ENCODE measurements at places on chromosomes 2 and 18.

GRCh38 chr2:181678861-181679543, 1.3 kb downstream of the NEUROD1 start:
- DNase-seq: no peak

DNA sequence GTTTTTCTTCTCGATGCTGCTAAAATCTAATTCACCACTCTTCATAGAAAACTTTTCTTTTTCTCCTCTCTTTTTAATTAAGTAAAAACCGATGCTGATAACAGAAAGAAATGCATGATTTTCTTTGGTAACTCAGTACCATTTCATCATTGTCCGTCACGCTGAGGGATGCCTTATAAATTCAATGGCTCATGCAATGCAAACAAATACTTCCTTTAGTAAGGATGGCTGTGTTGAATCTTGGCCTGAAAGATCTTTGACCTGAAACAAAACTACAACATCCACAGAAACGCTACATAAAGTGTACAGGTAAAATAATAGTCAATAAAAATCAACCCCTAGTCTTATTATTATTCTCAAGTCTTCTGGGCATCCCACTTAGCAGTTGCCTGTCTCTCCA, 261.4 kb downstream of the SLC8A1 start:
- DNase-seq: no peak

DNA sequence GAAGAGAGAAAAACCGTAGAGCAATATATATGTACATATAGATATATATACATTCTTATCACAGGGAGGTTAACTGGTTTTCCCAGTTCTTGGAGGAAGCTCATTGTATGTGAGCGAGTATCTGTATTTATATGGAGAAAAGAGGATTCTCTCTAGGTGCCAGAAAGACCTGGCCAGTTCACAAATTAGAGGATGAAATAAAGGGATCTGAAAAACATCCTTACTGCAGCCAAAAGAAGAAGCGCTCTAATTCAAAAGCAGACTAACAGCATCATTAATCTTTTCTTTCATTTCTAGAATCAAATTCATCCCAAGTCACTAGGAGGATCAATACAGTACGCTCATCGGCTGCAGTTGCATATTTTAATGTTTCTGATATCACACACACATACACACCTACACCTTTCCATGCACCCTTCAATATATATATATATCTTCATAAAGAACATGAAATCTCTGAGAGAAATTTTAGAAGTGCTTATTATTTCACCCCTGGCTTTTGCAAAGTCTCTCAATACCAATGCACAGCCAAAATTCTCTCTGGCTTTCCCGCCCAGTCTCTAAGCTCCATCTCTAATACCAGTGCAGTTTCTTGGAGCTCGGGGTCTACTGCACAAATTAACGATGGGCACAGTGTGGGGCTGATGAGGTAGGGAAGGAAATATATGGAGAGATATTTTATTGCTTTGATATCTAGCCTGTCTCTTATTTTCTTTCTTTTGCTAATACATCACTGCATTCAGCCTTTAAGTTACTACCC, 731 bp downstream of the NRXN1 start:
- DNase-seq: no peak

DNA sequence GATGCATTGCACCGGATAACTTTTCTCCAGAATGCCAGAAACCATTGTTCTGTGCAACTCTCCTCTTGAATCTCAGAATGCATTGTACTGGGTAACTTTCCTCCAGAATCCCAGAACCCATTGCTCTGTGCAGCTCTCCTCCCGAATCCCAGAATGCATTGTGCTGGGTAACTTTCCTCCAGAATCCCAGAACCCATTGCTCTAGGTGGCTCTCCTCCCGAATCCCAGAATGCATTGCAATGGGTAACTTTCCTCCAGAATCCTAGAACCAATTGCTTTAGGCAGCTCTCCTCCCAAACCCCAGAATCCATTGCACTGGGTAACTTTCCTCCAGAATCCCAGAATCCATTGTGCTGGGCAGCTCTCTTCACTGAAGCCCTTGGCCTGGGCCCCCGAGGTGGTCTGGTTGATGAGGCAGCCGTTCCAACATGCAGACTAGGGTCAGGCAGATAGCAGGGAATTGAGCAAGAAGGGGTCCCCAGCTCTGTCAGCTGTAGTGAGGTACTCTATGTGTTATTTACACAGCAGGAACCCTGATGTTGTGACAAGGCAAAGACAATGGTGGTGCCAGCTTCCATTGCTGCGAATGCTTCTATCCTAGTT, 9.4 kb downstream of the FOSL2 start:
- no peak for DNase-seq

DNA sequence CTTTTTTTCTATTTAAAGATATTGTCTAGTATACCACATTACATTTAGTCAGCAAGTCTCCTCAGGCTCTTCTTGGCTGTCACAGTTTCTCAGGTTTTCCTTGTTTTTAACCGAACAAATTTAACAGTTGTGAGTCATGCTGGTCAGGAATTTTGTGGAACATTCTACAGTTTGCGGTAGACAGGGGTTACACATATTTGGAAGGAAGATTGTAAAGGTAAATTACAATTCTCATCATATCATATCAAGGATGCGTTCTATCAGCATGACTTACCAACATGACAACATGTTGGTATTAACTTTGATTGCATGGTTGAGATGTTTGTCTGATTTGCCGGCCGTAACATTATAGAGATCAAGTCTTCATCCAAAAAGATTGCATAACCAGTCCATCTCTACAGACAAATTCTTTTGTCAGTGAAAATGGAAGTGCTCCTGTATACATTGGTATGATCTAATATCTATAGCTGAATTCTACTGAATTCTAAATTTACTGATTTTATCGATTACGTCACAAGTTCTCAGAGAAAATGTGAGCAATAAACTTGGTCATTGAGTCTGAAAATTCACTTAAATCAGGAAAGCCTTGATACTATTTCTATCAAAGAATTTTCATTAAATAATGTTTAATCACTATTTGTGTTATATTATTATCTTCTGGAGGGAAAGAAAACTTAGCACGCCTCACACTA, 664.4 kb upstream of the SLC8A1 start:
- DNase-seq: no peak

GRCh38 chr2:230875347-230876315, 10.9 kb downstream of the ITM2C start:
- no peak for DNase-seq

DNA sequence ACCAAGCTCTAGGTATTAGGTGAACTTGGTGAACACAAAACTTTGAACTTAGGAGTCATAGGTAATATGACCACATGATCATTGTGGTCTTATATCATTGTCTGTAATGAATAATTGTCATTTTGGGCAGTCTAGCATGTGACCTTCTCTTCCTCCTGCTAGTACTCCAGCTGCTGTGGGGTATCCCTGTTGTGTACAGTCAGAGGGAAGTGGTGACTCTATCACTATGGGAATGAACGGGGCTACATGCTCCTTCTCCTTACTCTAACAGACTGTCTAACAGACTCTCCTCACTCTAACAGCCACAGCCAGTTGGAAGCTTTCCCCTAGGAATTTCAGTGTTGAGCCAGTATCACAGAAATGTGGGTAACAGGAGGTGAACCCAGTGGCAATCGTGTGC, 68.2 kb upstream of the NEDD4L start:
- DNase-seq: no peak

GRCh38 chr18:62033207-62033606, 140.4 kb upstream of the RNF152 start:
- DNase-seq: peak; percentile 31

- no peak for DNase-seq
Measured at GRCh38 chr2:200943527-200944105, 19.8 kb downstream of the ORC2 start.

DNA sequence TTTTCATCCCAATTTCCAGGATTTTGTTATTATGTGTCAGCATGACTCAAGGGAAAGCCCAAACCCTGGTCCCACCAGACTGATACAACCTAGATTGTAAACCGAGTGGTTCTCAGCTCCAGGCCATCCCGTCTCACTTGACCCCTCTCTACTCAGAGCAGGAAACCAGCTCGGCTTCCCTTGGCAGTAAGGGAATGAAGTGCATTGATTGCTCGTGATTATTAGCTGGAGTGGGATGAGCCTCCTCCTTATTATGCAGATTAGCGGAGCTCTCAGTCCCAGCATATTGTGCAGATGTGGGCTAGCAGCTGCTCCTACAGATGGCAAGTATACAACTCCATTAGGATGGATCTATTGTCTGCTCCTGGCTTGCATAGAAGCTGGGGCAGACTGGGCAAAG, 167.6 kb downstream of the LNPK start:
- DNase-seq: no peak

- no peak for DNase-seq
Measured at GRCh38 chr2:200496696-200497095, 13.2 kb downstream of the KCTD18 start.

GRCh38 chr2:148402786-148403185, 241.8 kb upstream of the EPC2 start:
- DNase-seq: no peak

- DNase-seq: no peak
Measured at GRCh38 chr18:7729868-7730267, 162.8 kb downstream of the PTPRM start.

GRCh38 chr2:222774941-222775340, 85.9 kb upstream of the ACSL3 start:
- DNase-seq: no peak

DNA sequence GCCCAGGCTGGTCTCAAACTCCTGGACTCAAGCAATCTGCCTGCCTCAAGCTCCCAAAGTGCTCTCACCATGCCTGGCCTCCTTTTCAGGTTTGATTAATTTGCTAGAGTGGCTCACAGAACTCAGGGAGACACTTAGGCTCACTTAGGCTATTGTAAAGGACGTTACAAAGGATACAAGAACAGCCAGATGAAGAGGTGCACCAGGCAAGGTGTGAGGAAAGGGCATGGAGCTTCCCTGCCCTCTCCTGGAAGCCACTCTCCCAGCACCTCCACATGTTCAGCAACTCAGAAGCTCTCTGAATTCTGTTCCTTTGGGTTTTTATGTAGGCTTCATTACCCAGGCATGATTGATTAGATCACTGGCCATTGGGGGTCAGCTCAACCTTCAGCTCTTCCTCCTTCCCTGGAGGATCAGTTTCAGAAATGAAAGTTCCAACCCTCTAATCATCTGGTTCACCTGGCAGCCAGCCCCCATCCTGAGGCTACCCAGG, 78.7 kb upstream of the RGPD5 start:
- DNase-seq: no peak

DNA sequence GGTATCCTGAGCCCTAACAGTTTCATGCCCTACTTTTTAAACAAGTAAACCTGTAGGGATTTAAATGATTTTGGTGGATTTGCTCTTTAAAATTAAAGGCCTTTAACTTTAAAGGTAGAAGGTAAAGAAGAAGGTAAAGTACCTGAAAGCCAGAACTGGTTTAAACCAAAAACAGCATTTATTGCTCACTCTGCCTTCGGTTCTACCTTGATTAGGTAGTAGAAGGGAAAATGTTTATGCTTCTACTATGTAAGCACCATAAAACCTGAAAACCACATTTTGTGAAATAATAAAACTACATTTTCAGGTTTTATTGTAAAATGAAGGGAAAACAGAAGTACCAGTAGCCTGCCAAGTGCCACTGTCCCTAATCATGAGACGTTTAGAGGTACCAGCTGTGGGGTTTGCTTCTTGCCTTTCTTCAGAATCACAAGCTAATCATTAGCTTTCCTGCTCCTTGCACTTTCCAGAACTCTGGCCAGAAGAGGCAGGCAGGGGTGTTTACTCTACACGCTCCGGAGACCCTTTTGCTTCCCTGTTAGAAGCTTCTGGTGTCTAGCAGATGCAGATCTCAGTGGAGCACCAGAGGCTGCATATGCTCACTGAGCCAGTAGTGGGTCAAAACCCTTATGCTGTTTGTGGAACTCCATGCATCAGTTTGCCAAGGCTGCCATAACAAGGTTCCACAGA, 33.3 kb downstream of the RPIA start:
- no peak for DNase-seq

GRCh38 chr2:148568597-148568996, 76.0 kb upstream of the EPC2 start:
- peak; percentile 39 for DNase-seq

All from central memory CD4-positive, alpha-beta T cell (primary cell).